ENCODE measurements at places on chromosomes 11 and 22.

GRCh38 chr11:59992425-59992824 is 24.6 kb upstream of the OOSP4B start:
- DNase-seq = no peak
- no peaks in the 10 kb centered on the region for H3K27me3 ChIP-seq
- no peaks in the 10 kb centered on the region for H3K36me3 ChIP-seq
- H3K4me3 ChIP-seq = no peak overlapping the region
- H3K4me1 ChIP-seq = no peaks in the 10 kb centered on the region

DNA sequence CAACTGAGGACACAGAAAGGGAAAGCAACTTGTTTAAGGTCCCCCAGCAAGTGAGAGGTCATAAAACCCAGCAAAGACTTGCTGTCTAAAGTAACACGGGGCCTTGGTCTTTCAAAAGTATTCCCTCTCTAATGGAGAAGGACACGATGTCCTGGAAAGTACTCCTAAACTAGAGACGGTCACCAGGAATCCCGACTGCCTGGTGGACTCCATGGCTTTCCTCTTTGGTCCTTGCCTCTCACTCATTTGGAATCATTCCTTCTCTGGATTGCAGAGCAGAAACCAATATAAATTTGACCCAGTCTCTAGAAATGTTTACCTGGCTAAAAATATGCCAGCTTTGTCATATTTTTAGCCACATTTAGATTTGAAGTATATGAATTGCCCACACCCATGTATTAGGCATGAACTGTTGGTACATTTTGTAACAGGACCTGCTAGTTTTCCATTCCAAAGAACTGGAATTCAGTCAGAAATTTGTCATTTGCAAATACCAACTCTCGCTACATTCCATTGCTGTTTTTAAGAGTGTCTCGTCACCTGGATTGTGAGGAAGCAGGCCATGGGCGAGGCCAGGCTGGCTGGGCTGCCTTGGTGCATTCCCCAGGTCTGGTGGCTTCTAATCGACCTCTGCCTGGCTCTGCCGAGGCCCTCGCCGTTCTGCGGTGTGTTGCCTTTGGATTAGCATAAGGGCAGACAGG is 12.9 kb downstream of the NAV2 start:
- peak overlapping the region; percentile 99 for H3K27ac ChIP-seq
- H3K27me3 ChIP-seq = peaks cover 3% of the 10 kb centered on the region
- no peaks in the 10 kb centered on the region for H3K36me3 ChIP-seq
- no peak for DNase-seq
- H3K4me3 ChIP-seq = peak overlapping the region; percentile 53
- peaks cover 26% of the 10 kb centered on the region for H3K4me1 ChIP-seq

- H3K36me3 ChIP-seq = no peaks in the 10 kb centered on the region
- H3K4me3 ChIP-seq = no peak overlapping the region
- peaks cover 39% of the 10 kb centered on the region for H3K4me1 ChIP-seq
- no peak for DNase-seq
Measured at GRCh38 chr11:120909676-120910416, 114.1 kb upstream of the TBCEL start.

GRCh38 chr11:131038597-131038996 is 122.3 kb upstream of the SNX19 start:
- no peak overlapping the region for H3K4me3 ChIP-seq
- H3K27me3 ChIP-seq = no peaks in the 10 kb centered on the region
- no peaks in the 10 kb centered on the region for H3K36me3 ChIP-seq
- no peak overlapping the region for H3K27ac ChIP-seq
- peaks cover 4% of the 10 kb centered on the region for H3K4me1 ChIP-seq
- DNase-seq = no peak

DNA sequence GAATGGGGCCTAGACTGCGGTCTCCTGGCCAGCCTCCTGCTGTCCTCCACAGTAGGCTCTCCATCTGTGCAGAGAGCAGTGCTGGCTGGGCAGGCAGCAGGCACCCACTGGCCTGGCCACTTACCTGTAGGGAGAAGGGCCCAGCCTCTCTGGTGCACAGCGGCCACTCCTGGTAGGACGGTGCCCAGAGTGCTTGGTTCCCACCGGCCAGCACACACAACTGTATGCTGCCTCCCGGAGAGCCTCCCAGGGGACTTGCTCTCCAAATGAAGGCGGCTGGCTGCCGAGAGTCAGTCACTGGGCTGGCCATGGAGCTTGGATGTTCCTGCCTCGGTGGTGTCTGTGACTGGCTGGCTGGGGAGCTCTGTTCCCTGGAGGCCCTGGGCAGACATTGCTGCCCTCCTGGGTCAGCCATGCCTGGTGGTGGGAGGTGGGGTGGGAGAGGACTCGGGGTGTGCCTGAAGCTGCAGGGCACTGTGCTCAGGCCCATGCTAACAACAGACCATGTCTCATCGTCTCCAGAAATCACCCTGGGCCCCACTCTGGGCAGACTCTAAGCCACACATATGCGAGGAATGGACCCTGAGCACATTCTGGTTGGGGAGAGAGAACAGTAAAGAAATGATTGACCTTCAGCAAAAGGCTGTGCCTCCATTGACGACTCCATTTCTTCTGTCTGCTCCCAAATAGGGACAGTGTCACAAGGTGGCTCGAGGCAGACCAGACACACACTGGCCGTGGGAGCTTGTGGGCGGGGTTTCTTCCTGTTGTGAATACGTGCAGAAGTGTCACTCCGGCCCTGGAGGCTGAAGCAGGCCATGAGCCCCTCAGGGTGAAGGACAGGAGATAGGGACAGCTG is 350.8 kb downstream of the TBC1D22A start:
- no peaks in the 10 kb centered on the region for H3K27me3 ChIP-seq
- H3K36me3 ChIP-seq = peaks cover 7% of the 10 kb centered on the region
- no peak overlapping the region for H3K27ac ChIP-seq

DNA sequence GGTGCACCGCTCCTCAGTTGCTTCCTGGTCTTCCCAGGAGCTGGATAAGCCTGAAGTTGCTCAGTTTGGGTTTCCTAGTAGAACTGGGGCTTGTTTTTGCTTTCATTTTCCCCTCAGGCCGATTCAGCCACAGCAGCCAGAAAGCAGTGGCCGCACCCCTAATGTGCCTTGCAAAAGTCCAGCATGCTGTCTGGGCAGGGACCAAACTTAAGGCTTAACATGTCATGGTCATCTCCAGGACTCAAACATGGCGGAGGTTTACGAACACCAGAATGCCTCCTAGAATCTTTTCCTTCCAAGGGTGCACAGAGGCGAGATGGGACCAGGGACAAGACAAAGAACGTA is 2.5 kb downstream of the GNG3 start:
- H3K27ac ChIP-seq = peak overlapping the region; percentile 96
- H3K27me3 ChIP-seq = no peaks in the 10 kb centered on the region
- H3K4me3 ChIP-seq = peak overlapping the region; percentile 95
- DNase-seq = no peak
- peaks cover 26% of the 10 kb centered on the region for H3K36me3 ChIP-seq

- H3K4me1 ChIP-seq = peaks cover 26% of the 10 kb centered on the region
- peak; percentile 95 for DNase-seq
- H3K27me3 ChIP-seq = peaks cover 13% of the 10 kb centered on the region
- no peaks in the 10 kb centered on the region for H3K36me3 ChIP-seq
- peak overlapping the region; percentile 56 for H3K27ac ChIP-seq
Measured at GRCh38 chr22:45268958-45269844, 15.5 kb upstream of the UPK3A start.

- no peaks in the 10 kb centered on the region for H3K36me3 ChIP-seq
- no peak overlapping the region for H3K4me3 ChIP-seq
- no peak overlapping the region for H3K27ac ChIP-seq
- peaks cover 12% of the 10 kb centered on the region for H3K27me3 ChIP-seq
Measured at GRCh38 chr22:49367041-49367697, 460.5 kb downstream of the BRD1 start.

GRCh38 chr11:1570531-1570895 is 1.6 kb downstream of the DUSP8 start:
- peak overlapping the region; percentile 84 for H3K27ac ChIP-seq
- peaks cover 27% of the 10 kb centered on the region for H3K27me3 ChIP-seq
- H3K4me3 ChIP-seq = peak overlapping the region; percentile 74

GRCh38 chr11:13434247-13435205 is 28.5 kb downstream of the BTBD10 start:
- H3K4me1 ChIP-seq = no peaks in the 10 kb centered on the region
- no peak overlapping the region for H3K27ac ChIP-seq
- no peak for DNase-seq
- peaks cover 4% of the 10 kb centered on the region for H3K36me3 ChIP-seq
- no peak overlapping the region for H3K4me3 ChIP-seq

DNA sequence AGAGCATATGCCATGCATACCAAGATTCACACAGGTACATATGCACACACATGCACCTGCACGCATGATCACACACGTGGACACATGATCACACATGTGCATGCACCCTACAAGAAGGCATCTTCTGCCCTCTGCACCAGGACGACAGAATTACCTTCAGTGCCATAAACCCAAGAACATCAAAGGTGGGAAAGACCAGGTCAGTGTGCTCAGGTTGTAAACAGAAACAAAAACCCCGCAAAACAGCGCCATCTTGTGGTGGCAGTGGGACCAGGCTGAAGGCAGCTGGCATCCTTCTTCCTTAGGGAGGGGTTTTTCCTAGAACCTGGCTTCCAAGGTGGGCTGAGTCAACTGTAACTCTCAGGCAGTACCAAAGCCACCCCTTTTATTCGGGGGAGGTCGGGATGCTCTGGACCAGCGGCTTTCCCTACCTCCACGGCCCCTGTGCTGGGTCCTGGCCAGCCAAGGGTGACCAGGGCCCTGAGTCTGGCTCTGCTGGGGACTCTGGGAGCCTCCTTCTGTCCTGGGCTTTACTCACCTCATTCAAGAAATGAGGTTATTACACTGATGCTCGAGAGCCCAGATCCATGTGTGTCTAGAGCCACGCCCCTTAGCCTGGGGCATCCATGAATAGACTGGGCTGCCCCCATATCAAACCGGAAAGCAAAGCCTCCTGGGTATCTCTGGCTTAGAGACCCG is 69.4 kb upstream of the FGF3 start:
- no peak overlapping the region for H3K4me3 ChIP-seq
- peak; percentile 82 for DNase-seq
- peaks cover 33% of the 10 kb centered on the region for H3K27me3 ChIP-seq
- peaks cover 9% of the 10 kb centered on the region for H3K4me1 ChIP-seq

GRCh38 chr11:130394615-130395014 is 33.8 kb downstream of the ADAMTS8 start:
- H3K27me3 ChIP-seq = peaks cover 30% of the 10 kb centered on the region
- H3K27ac ChIP-seq = no peak overlapping the region
- no peaks in the 10 kb centered on the region for H3K36me3 ChIP-seq

GRCh38 chr11:100632941-100633452 is 54.1 kb upstream of the ARHGAP42 start:
- peak overlapping the region; percentile 32 for H3K27ac ChIP-seq
- H3K27me3 ChIP-seq = no peaks in the 10 kb centered on the region
- DNase-seq = no peak
- H3K4me3 ChIP-seq = no peak overlapping the region
- no peaks in the 10 kb centered on the region for H3K36me3 ChIP-seq
- H3K4me1 ChIP-seq = peaks cover 20% of the 10 kb centered on the region

DNA sequence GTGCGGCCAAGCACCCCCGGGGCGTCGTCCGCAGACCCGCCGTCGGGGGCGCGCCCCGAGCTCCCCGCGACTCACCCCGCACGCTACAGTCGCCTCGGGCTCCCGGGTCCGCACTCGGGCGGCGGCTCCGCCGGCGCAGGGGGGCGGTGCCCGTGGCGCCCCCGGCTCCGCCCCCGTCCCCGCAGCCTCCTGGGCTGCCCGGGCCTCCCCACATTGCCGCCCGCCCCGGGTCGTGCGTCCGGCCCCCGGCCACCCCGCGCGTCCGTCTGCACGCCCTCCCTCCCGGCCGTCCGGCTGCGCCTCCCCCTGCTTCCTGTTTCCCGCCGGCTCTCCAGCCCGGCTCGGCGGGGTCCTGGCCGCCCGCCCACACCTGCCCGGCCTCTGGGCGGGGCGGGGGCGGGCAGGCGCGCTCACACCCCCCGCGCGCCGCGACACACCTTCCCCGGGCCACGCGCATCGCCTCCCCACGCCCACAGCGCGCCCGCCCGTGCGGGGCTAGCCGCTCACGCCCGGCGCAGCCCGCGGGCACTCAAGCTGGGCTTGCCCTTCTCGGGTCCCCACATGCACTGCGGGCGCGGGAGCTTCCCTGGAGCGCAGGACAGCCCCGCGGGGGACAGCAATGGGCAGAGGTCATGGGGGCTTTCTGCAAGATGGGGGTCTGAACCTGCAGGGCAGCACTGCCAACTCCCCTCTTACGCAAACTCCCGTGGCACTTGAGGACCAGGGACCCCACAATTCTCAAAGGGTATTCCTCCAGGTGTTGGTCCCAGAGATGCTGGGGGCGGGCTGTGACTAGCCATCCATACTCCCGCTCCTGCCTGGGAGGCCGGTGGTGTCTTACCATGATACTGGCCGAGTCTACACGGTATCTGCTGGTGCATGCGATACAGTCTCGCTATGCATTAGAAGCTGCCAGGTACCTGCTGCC is at the start of gene CARD10:
Gene CARD10 (minus strand): TSS at position 148 of the 928 bp plus-strand sequence. CDS start 215 bp downstream, outside the sequence.
- peaks cover 11% of the 10 kb centered on the region for H3K4me1 ChIP-seq
- H3K27ac ChIP-seq = peak within 1 kb of the TSS; percentile 79
- DNase-seq = no peak
- H3K27me3 ChIP-seq = peaks cover 38% of the 10 kb centered on the region
- H3K36me3 ChIP-seq = peaks cover 3% of the 10 kb centered on the region
- peak within 1 kb of the TSS; percentile 91 for H3K4me3 ChIP-seq

GRCh38 chr22:40322021-40322420 is 24.3 kb upstream of the ADSL start:
- no peaks in the 10 kb centered on the region for H3K27me3 ChIP-seq
- no peak overlapping the region for H3K4me3 ChIP-seq
- H3K36me3 ChIP-seq = peaks cover 25% of the 10 kb centered on the region
- no peak for DNase-seq

DNA sequence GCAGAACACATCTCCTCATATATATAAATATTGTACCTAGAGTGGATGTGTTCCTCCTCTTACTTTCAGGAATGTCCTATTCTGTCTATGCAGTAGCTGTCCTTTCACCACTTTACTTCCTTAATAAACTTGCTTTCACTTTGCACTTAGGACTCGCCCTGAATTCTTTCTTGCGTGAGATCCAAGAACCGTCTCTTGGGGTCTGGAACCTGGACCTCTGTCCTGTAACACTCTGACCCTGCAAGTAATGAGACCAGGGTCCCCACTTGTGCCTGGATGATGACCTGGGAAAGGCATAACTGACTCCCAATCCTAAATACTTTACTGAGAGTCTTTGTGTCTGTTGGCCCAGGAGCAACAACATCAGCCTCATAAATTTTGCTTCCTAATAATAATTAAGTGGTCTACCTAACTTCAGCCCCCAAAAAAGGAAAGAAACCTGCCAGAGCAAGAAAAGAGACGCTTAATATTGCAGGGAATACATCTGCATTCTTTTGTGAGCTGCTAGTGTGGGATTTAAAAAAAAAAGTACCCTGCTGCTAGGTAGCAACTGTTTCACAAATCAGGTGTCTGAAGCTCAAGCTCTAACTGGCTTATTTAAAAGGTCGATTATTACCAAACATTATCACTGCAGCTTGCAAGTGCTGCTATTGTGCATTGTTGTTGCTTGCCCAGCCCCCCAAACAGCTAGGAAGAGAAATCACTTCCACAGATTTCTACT is 69.3 kb downstream of the FAM168A start:
- no peaks in the 10 kb centered on the region for H3K27me3 ChIP-seq
- DNase-seq = no peak
- no peak overlapping the region for H3K4me3 ChIP-seq

- no peak overlapping the region for H3K4me3 ChIP-seq
- H3K4me1 ChIP-seq = no peaks in the 10 kb centered on the region
- peaks cover 16% of the 10 kb centered on the region for H3K27me3 ChIP-seq
- DNase-seq = no peak
Measured at GRCh38 chr11:118042141-118042540, 34.7 kb upstream of the TMPRSS4 start.
